Stimulated activated CD8-positive, alpha-beta memory T cell treated with anti-CD3 and anti-CD28 coated beads, Interleukin-7, amount 100 ng/mL, for 24 hours (primary cell): ENCODE measurements at places on chromosomes 2 and 18.

DNA sequence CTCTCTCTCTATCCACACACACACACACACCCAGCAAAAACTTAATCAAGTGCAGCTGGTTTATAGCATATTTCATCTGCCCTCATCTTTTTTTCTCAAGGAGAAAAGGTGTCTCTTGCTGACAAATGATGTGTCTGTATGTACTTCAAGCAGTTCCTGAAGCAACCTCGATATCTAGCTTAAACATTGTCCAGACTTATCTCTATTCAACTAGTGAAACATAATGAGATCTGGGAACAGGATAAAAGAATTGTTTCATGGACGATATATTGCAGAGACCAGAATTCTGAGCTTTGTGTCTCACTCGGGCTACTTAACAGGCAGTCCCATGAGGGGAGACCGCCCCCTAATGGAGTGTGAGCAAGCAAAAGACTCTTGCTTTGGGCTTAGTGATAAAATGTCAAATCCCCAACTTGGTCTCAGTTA, 929.2 kb upstream of the SOX11 start:
- no peak for DNase-seq

GRCh38 chr2:178295115-178295514, 100.8 kb downstream of the OSBPL6 start:
- DNase-seq, result no peak

DNA sequence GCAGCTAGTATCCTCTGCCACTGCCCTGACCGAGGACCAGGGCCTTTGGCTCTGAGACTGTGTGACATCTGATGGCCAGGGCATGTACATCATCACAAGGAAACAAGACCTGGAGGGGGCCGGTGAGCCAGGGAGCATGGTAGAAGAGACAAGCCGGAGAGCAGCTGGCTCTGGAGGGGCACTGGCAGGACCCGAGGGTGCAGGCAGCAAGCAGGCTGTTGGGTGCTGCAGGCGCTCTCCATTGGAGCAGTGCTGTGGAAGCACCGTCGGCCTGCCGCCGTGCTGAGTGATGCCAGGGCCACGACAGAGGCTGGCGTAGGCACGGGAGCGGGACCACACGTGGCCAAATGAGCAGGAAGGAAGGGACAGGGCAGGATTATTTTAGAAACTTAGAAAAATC, 335.2 kb downstream of the GBX2 start:
- no peak for DNase-seq

GRCh38 chr2:200689115-200689514, 103.3 kb downstream of the AOX1 start:
- no peak for DNase-seq

DNA sequence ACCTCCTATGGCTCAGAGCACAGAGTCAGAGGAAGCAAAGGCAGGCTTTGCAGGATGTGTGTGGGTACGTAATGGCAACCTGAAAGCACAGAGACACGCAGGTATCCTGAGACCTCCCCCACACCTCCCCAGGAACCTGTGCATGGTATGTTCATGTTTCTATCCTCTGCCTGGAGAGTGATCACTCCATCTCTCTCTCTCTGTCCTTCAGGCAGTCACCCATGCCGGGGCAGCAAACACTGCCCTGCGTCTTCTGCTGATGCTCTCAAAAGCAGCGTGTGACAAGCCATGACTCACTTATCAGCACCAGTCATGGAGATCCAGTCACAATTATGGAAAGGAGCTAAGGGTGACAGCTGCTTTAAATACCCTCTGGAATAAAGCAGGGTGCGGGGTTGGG, 52.7 kb downstream of the PDCL3 start:
- DNase-seq, result no peak

GRCh38 chr18:5709476-5710095, 165.8 kb upstream of the EPB41L3 start:
- no peak for DNase-seq

- no peak for DNase-seq
Measured at GRCh38 chr18:41144441-41144840, 810.6 kb upstream of the PIK3C3 start.

DNA sequence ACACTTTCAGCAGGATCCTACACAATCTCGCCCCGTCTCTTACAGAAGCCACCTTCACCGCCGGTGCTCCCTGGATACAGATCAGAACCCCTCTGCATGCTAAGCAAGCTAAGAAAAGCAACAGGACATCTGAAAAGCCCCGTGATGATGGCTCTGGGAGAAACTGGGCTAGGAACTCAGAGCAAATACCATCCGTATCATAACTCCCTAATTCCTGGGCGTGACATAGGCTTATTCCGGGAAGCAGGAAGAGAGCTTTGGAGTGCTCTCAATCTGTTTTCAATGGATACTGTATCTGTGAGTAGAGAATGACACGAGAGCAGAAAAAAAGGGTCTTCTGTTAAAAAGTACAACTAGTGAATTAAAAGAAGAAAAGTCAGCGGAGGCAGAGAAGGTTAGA, 121.6 kb downstream of the SPP2 start:
- no peak for DNase-seq

GRCh38 chr18:74316257-74317170, 875 bp downstream of the C18orf63 start:
- DNase-seq, result no peak

GRCh38 chr2:146666340-146666739, 1178.5 kb upstream of the ACVR2A start:
- no peak for DNase-seq

GRCh38 chr2:58764338-58765104, 523.4 kb upstream of the FANCL start:
- DNase-seq, result no peak

- DNase-seq, result no peak
Measured at GRCh38 chr2:144514616-144515091, 5.3 kb downstream of the ZEB2 start.

- no peak for DNase-seq
Measured at GRCh38 chr18:10860928-10861327, 288.4 kb downstream of the PIEZO2 start.
